Activated T-cell treated with anti-CD3 and anti-CD28 coated beads, Interleukin-2, amount 50 U/mL, for 72 hours (primary cell): ENCODE measurements at places on chromosomes 3 and 15. TPM values are rescaled to one million over a fixed set of nuclear protein-coding genes. Genes with fewer than 3 reads are reported as not detected.
A peak's percentile ranks its signal among the peaks of the same experiment; 100 is the strongest.

GRCh38 chr3:94225148-94225865 lies 162.4 kb downstream of the NSUN3 start:
- DNase-seq = peak; percentile 2
- peaks cover 7% of the 10 kb centered on the region for H3K4me1 ChIP-seq
- H3K4me3 ChIP-seq = peak overlapping the region; percentile 62
- peak overlapping the region; percentile 91 for H3K27ac ChIP-seq
- H3K27me3 ChIP-seq = peaks cover 7% of the 10 kb centered on the region
- H3K36me3 ChIP-seq = peaks cover 3% of the 10 kb centered on the region

DNA sequence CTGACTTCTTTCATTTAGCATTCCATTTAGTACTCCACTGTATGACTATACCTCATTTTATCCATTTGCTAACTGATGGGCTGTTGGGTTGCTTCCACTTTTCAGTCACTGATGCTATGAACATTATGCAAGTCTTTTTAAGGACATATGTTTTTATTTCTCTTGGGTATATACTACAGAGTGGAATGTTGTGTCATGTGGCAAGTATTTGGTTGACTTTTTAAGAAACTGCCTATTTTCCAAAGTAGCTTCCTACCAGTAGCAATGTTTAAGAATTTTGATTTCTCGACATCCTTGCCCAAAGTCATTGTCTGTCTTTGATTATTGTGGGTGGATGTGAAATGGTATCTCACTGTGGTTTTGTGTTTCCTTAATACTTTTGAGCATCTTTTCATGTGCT lies 110.1 kb upstream of the TPM1 start:
- H3K27ac ChIP-seq = no peak overlapping the region
- no peak for DNase-seq
- H3K36me3 ChIP-seq = no peaks in the 10 kb centered on the region
- peaks cover 47% of the 10 kb centered on the region for H3K27me3 ChIP-seq
- no peaks in the 10 kb centered on the region for H3K4me1 ChIP-seq
- no peak overlapping the region for H3K4me3 ChIP-seq

DNA sequence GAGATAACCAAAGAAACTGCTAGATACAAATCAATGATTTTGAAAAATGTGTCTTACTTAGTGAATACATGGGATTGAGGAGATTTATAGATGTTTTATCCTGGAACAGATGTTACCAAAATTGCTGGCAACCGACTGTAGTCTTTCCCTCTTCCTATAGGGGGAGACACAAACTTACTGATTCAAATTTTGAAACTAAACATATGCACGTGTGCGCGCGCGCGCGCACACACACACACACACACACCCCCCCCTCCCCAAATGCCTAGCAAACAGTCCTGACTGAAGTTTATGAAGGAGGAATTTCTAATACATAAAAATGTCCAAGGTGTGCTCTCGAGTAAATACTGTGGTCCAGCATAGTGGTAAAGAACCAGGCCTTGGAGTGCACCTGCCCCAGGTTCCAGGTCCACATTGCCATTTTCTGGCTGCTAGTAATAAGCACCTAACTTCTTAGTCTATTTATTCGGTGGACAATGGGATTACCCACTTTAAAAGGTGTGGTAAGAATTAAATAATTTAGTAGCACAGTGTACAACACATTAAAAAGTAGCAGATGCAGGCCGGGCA lies 18.5 kb upstream of the C3orf62 start:
- H3K27me3 ChIP-seq = no peaks in the 10 kb centered on the region
- peak; percentile 17 for DNase-seq
- H3K27ac ChIP-seq = no peak overlapping the region
- H3K4me1 ChIP-seq = no peaks in the 10 kb centered on the region

DNA sequence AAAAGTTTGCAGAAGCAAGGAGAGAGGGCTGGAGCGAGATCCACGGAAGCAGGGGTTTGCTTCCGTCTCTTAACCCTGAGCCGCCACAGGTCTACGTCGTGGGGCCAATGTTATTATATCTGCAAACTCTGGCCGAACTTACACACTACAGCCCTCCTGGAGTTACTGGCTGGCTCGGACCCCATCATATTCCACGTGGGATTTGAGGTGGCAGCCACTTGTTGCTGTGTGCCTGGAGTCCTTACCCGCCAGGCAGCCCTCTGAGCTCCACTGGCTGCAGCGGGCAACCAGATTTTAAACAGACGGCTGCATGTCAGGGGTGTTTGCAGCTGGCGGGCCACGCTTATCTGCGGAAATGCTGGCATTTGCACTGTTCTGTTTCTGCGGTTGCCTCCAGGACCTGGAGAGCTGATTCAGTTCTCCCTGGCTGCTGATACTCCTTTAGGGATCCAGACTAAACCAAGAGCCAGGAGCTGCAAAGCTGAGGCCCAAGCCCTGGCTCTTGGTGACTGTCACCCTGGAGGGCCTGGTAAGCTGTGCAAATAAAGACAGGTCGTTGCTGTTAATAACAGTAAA lies 34.7 kb downstream of the TM2D3 start:
- no peak for DNase-seq
- no peaks in the 10 kb centered on the region for H3K27me3 ChIP-seq
- no peaks in the 10 kb centered on the region for H3K36me3 ChIP-seq
- no peak overlapping the region for H3K4me3 ChIP-seq
- H3K4me1 ChIP-seq = peaks cover 6% of the 10 kb centered on the region

- peaks cover 32% of the 10 kb centered on the region for H3K27me3 ChIP-seq
- H3K4me3 ChIP-seq = no peak overlapping the region
- H3K4me1 ChIP-seq = peaks cover 31% of the 10 kb centered on the region
- DNase-seq = no peak
- H3K36me3 ChIP-seq = no peaks in the 10 kb centered on the region
- no peak overlapping the region for H3K27ac ChIP-seq
These were observed 102.9 kb downstream of the ADCY5 start for GRCh38 chr3:123346021-123346420.

Gene MRAS
- 0.19 TPM for total RNA-seq

- peaks cover 8% of the 10 kb centered on the region for H3K36me3 ChIP-seq
- DNase-seq = no peak
- no peaks in the 10 kb centered on the region for H3K27me3 ChIP-seq
- peak overlapping the region; percentile 72 for H3K4me3 ChIP-seq
These were observed 70.9 kb upstream of the PLXNA1 start for GRCh38 chr3:126912027-126912422.

GRCh38 chr3:71456156-71456555 lies 127.4 kb downstream of the FOXP1 start:
- H3K27me3 ChIP-seq = no peaks in the 10 kb centered on the region
- H3K27ac ChIP-seq = peak overlapping the region; percentile 88
- H3K36me3 ChIP-seq = peaks cover under 1% of the 10 kb centered on the region
- peak overlapping the region; percentile 82 for H3K4me3 ChIP-seq
- no peak for DNase-seq
- peaks cover 100% of the 10 kb centered on the region for H3K4me1 ChIP-seq

GRCh38 chr3:127374086-127375010 lies 86.5 kb upstream of the PRR20G start:
- H3K4me1 ChIP-seq = no peaks in the 10 kb centered on the region
- H3K27me3 ChIP-seq = peaks cover 6% of the 10 kb centered on the region
- no peak overlapping the region for H3K27ac ChIP-seq
- H3K36me3 ChIP-seq = no peaks in the 10 kb centered on the region
- no peak overlapping the region for H3K4me3 ChIP-seq

DNA sequence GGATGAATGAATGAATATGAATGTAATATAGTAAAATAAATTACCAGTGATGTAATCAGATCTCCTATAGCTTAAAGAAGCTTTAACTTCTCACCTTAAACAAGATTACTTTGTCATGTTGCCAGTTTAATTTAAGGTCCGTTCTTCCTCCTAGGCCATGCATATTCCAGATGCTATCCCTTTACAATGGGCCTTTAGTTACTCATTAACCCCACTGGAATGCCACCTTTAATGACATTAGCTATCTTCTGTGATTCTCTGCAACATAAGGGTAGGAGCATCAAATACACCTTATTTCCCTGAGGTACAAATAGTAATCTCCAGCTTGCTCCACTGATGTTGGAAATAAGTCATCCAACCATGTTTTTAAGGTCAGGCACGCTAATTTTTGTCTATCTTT lies 63.0 kb upstream of the TIMP4 start:
- no peak overlapping the region for H3K4me3 ChIP-seq
- peaks cover 12% of the 10 kb centered on the region for H3K36me3 ChIP-seq
- no peaks in the 10 kb centered on the region for H3K4me1 ChIP-seq
- no peak overlapping the region for H3K27ac ChIP-seq
- H3K27me3 ChIP-seq = peaks cover 37% of the 10 kb centered on the region

Gene SEMA3G
- total RNA-seq = 0.16 TPM

GRCh38 chr3:126394179-126394976 lies at the start of gene CFAP100:
Gene CFAP100, plus strand, starts transcription at chr3:126394909. Its CDS starts 1,092 bp downstream, at chr3:126396001.
- H3K27ac ChIP-seq = no peak within 1 kb of the TSS
- no peaks in the 10 kb centered on the region for H3K36me3 ChIP-seq
- H3K4me1 ChIP-seq = peaks cover 5% of the 10 kb centered on the region
- no peak within 1 kb of the TSS for H3K4me3 ChIP-seq
- no peak for DNase-seq
- H3K27me3 ChIP-seq = peaks cover 57% of the 10 kb centered on the region

- no peaks in the 10 kb centered on the region for H3K27me3 ChIP-seq
- H3K4me3 ChIP-seq = peak overlapping the region; percentile 89
- H3K4me1 ChIP-seq = peaks cover 50% of the 10 kb centered on the region
- peak overlapping the region; percentile 99 for H3K27ac ChIP-seq
- peaks cover 8% of the 10 kb centered on the region for H3K36me3 ChIP-seq
- no peak for DNase-seq
These were observed 661 bp upstream of the PARP14 start for GRCh38 chr3:122679882-122680474.

Gene SCAP
- total RNA-seq = 57.3 TPM

GRCh38 chr3:140756240-140757016 lies 78.6 kb downstream of the TRIM42 start:
- H3K36me3 ChIP-seq = no peaks in the 10 kb centered on the region
- no peak for DNase-seq
- no peak overlapping the region for H3K4me3 ChIP-seq
- peaks cover 6% of the 10 kb centered on the region for H3K27me3 ChIP-seq
- peaks cover 21% of the 10 kb centered on the region for H3K4me1 ChIP-seq

Gene PIERCE2
- not detected for total RNA-seq

GRCh38 chr3:56491566-56491965 lies 23.3 kb upstream of the ERC2 start:
- peaks cover 9% of the 10 kb centered on the region for H3K27me3 ChIP-seq
- H3K36me3 ChIP-seq = no peaks in the 10 kb centered on the region
- DNase-seq = no peak
- no peak overlapping the region for H3K4me3 ChIP-seq
- H3K27ac ChIP-seq = no peak overlapping the region

DNA sequence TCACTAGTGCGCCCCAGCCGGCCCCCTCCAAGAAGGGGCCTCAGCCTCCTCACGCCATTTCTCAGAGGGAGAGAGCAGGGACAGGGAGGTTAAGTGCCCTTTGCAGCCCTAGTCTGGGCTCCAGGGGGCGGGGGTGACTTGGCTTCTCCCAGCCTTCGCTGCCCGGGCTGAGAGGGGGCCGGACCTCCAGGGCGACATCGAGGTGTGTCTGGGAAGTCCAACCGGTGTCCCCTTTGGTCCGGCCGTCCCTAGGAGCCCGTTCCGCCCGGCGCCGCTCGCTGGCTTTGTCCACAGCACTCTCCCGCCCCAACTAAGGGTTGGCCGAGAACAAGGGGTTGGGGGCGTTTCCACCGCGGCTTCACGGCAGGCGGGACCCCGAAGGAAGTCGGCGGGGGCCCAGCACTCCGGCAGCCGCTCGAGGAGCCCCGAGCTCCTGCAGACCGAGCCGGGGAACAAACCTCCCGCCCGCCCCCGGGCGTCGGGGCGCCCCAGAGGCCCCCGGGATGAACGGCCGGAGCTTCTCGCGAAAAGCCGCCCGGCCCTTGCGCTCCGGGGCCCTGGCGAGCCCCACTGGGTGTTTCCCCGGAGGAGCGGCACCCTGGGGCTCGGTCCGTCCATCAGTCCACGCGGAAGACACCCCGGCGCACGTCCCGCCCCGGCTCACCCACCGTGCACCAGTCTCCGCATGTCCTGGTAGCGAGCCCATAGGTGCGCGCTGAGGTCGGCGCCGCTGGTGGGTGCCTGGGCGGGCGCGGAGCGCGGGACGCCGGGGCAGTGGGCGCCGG lies 627 bp downstream of the NT5DC2 start:
- H3K27me3 ChIP-seq = no peaks in the 10 kb centered on the region
- peak; percentile 42 for DNase-seq
- H3K36me3 ChIP-seq = peaks cover 2% of the 10 kb centered on the region
- H3K27ac ChIP-seq = peak overlapping the region; percentile 77
- peaks cover 25% of the 10 kb centered on the region for H3K4me1 ChIP-seq

DNA sequence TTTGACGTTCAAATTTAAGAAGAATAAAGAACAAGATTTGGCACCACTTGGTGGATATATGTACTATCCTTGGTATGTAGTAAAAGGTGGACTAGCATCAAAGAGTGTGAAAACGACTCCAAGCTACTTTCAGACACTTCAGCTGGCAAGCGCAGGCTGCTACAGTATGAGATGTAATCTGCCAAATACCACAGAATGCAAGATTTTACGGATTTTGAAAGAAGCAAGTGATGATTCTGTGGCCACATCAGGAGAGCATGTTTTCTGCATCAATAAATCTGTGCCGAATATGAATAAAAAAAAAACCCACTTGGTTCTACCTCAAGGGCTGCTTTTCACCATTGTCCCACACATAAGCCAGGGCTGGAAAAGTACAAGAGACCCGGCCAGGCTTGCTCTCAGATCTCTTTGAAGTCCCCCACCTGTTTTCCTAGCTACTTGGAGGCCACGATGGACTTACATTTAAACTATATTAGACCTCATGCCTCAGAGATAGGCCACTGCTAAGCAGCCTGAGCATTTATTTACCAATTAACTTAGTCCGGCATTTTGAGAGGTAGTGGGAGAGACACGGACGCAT lies 37.4 kb downstream of the MYO1E start:
- H3K36me3 ChIP-seq = no peaks in the 10 kb centered on the region
- no peak overlapping the region for H3K4me3 ChIP-seq
- H3K27ac ChIP-seq = no peak overlapping the region
- peaks cover 9% of the 10 kb centered on the region for H3K27me3 ChIP-seq

Gene UBAP1L
- total RNA-seq = 5.2 TPM

DNA sequence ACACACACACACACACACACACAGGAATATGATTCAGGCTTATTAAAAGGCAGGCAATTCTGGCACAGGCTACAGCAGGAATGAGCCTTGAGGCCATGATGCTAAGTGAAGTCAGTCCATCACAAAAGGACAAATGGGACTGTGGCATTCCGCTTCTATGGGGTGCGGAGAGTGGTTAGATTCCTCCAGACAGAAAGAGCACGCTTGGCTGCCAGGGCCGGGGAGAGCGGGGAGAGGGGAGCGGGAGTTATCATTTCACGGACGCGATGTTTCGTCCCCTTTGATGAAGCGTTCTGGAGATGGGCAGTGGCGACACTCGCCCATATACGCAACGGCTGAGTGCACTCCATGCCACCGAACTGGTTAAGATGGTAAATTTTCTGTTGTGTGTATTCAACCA lies 58.5 kb upstream of the FAM174B start:
- H3K27ac ChIP-seq = no peak overlapping the region
- peaks cover 29% of the 10 kb centered on the region for H3K27me3 ChIP-seq
- H3K36me3 ChIP-seq = no peaks in the 10 kb centered on the region
- DNase-seq = no peak
- H3K4me3 ChIP-seq = peak overlapping the region; percentile 93
- H3K4me1 ChIP-seq = peaks cover 14% of the 10 kb centered on the region

DNA sequence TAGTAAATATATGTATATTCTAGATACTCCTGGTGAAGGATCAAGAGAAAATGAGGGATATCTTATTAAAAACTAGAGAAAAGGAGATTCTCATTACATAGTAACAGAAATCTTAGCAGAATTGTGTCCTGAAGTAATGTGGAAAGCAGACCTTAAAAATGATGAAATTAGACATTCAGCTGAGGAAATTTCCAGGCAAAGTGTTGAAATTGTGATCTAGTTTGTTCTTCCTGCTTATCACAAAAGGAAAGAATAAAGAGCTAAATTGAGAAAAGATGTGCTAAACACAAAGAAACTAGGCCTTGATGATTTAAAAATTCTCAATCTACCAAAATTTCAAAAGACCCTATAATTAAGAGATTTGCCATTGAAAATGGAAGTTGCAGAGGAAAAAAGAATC lies 362.6 kb upstream of the PLSCR5 start:
- H3K36me3 ChIP-seq = peaks cover 5% of the 10 kb centered on the region
- H3K27me3 ChIP-seq = no peaks in the 10 kb centered on the region
- no peak overlapping the region for H3K4me3 ChIP-seq
- H3K27ac ChIP-seq = no peak overlapping the region
- no peaks in the 10 kb centered on the region for H3K4me1 ChIP-seq
